ENCODE measurements at places on chromosomes 5 and 9.

DNA sequence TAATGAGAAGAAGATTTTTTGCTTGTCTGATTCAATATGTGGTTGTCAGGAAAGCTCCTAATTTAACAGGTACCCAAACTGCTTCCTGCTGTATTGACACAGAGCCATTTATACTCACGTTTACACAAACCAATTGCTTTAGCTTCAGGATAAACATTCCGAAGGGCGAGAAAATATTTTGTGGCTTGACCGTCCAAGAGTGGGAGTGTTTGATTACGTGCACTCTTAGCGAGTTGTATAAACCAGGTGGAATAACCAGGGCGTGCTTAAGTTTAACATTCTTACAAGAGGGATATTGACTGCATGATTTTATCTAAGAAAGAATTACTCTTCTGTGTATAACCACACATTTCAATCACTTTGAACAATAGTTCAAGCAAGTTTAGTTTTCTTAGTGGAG lies 278.7 kb upstream of the TYRP1 start:
- no peak for DNase-seq

DNA sequence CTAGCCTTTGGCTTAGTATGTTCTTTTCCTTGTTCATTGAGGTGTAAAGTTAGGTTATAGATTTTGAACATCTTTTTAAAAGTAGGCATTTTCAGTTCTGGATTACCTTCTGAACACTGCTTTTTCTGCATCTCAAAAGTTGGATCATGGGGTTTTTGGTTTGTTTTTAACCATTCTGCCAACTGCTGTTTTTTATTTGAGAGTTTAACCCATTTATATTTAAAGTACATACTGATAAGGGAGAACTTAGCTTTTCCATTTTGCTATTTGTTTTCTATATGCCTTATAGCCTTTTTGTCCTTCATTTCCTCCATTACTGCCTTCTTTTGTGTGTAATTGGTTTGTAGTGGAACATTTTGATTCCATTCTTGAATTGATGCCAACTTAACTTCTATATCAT lies 30.5 kb upstream of the ZNF169 start:
- DNase-seq: no peak

GRCh38 chr9:7507566-7508270 lies 291.9 kb downstream of the DMAC1 start:
- DNase-seq: no peak

DNA sequence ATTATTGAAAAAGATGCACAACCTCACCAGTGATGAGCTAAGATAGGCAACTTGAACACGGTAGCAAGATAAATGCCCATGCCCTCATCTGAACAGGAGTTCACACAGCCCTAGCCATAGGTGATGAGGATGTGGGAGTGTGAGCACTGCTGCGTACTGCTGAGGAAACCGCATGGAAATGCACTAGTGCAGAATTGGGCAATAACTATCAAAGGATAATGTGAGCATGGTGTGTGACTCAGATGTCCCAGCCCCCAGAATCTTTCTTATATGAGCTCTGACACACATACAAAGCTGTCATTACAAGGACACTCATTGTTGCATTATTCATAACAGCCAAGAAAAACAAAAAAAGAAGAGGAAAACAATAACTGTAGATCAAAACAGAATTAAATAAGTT lies 521.2 kb downstream of the IRX1 start:
- no peak for DNase-seq

- no peak for DNase-seq
These were observed 256.0 kb downstream of the SLIT3 start for GRCh38 chr5:169044962-169045361.

DNA sequence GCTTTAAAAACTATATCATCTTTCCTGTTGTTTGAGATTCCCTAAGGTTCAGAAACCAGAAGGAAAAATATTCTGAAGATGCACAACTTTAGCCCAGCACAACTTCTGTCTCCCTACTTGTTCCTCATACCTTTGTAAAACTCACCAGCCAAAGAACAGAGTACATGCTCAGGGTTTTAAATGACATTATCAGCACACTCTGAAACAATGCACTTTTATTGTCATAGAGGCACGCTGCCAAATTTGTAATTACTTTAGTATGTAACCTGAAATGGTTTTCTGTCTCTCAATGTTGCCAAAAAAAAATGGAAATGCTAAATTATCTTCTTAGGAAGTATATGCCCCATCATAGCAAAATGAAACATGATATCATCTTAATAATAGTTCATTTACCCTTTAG lies 383.6 kb upstream of the CDH6 start:
- DNase-seq: no peak

GRCh38 chr5:5350101-5350500 lies 72.4 kb upstream of the ICE1 start:
- DNase-seq: no peak

GRCh38 chr5:115366223-115366622 lies 69.8 kb upstream of the CCDC112 start:
- no peak for DNase-seq

- no peak for DNase-seq
These were observed 23.9 kb downstream of the SPARC start for GRCh38 chr5:151662805-151663204.

DNA sequence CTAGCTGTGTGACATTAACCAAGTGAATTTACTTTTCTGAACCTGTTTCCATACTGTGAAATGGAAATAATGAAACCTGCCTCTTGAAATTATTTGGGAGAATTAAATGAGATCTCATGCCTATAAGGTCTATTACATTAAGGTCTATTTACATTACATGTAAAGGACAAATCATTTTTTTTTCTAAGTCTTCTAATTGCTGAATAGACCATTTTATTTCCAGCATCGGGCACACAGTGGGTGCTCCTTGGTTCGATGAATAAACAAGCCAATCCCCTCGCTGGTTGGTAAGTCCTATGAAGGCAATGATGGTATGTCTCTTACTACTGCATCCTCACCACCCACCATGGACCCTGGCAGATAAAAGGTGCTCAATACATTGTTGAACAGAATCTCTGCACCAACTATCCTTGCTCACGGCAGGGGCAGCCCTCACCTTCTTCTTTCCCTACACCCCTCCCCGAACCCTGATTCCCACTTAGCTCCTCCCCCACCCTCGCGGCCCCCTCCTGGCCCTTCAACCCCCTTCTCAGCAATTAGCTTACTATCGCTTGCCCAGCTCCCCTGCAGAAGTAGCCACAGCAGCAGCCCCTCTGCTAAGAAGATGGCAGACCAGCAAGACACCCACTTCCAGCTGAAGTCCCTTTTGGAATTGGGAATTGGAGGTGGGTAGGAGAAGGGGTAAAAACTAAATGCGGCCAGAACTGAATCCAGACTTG lies 3.0 kb downstream of the PCDH1 start:
- DNase-seq: no peak

GRCh38 chr5:99088309-99088708 lies 159.5 kb upstream of the CHD1 start:
- no peak for DNase-seq

DNA sequence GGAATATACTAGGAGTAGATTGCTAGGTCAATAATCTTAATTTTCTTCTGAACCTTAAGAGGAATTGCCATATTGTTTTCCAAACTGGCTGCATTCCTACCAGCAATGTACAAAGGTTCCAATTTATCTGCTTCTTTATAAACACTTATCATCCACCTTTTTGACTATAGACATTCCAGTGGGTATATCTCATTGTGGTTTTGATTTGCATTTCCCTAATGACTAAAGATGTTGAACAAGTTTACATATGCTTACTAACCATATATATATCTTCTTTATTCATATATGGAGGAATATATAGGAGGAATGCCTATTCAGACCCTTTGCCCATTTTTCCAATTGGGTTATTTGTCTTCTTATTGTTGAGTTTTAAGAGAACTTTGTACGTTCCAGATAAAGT lies 7.6 kb downstream of the DNAJC18 start:
- DNase-seq: no peak

- no peak for DNase-seq
These were observed 489.3 kb upstream of the RORB start for GRCh38 chr9:74007833-74008232.

DNA sequence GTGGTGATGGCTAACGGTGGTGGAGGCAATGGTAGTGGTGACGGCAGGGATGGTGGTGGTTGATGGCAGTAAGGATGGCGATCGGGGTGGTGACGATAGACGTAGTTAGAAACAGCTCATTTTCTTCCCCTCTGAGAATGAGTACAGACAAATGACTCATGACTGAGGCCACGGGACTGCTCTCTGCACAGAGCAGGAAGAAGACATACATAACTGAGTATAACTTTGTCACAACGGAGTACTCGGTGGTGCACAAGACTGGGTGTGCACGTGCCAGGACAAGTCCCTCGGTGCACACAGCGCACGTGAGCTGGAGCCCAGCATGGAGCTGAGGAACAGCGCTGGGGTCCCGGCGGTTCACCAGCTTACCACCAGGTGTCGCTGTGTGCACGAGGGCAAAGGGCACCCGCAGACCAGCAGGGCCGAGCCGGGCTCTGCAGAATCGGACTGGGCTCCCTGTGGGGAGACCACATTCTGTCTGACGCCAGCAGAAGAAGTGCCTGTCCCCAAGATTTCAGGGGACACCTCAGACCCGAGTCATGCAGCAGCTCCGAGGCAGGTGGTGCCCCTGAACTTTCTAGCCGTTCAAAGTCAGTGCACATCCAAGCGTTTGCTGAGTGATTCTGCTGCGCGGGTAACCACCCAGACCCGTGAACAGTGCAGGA lies 188.6 kb downstream of the FSTL4 start:
- DNase-seq: peak; percentile 17

DNA sequence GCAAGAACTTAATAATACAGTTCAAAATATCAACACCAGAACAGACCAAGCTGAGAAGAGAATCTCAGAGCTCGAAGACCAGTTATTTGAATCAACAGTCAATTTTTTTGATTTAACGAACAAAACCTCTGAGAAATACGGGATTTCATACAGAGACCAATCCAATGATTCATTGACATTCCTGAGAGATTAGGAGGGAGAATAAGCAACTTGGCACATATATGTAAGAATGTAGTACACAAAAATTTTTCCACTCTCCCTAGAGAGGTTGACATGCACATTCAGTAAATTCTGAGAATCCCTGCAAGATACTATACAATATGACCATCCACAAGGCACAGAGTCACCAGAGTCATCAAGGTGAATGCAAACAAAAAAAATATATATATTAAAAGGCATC lies 1577.3 kb upstream of the C9orf72 start:
- DNase-seq: no peak
